ENCODE measurements at places on chromosomes 1 and 21.

GRCh38 chr1:161778522-161778921 is 12.4 kb downstream of the ATF6 start:
- no peak for DNase-seq

DNA sequence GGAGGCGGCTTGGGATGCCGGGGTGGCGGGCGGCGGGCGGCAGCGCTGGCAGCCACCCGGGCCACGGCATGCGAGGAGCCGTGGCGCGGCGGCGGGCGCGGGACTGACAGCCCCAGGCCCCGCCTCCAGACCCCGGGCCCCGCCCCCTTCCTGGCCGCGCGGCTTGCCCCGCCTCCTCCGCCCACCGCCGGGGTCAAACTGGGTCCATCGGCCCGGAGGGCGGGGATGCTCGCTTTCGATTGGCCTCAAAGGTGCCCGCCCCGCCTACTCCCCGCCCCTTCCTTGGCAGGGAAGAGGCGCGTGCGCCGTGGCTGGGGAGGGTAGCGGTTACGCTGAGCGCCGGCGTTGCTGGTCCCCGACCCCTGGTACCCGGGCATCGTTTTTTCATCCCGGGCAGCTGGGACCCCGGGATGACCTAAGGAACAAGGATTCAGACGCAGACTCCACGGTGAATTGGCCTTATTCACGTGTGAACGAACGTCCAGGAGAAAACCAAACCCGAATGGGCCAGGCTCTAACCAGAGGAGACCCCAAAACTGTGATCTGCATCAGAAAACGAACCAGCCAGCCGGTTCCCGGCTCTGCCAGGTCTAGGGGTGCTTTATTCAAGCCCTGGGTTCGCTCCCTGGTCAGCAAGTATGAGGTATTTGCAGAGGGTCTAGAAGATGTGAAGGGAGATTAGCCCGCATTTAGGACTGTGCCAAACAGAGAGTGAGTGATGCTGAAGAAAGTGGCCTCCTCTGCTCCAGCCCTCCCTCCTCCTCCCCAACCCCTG is 117.2 kb upstream of the GUCA2B start:
- peak; percentile 81 for DNase-seq

GRCh38 chr1:119771770-119772169 is 3.1 kb upstream of the HMGCS2 start:
- DNase-seq, result no peak

DNA sequence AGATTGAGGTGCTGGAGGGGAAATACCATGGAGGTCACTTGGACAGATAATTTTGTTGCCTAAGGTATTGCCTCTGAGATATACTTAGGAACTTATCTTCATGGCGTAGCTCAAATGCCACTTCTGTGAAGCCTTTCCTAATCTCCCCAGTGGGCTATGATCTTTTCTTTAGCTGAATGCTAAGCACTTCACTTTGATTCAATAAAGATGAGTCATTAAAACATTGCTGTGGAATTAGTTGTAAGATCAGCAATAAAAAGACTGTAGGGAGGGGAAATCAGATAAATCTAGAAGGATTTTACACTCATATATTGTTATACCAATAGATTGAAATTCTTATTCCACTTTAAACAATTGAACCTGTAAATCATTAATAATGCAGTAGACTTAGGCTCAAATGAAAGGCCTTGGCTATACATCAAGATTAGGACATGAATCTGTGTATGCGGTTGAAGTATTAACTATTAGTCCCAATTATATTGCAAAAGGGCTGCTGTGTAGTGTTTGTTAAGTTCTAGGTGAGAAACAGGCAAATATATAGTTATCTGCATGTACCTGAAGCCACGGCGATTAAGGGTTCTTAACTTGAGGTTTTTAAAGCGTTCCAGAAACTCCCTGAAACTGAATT is 19.2 kb upstream of the MAGOH start:
- DNase-seq, result no peak

DNA sequence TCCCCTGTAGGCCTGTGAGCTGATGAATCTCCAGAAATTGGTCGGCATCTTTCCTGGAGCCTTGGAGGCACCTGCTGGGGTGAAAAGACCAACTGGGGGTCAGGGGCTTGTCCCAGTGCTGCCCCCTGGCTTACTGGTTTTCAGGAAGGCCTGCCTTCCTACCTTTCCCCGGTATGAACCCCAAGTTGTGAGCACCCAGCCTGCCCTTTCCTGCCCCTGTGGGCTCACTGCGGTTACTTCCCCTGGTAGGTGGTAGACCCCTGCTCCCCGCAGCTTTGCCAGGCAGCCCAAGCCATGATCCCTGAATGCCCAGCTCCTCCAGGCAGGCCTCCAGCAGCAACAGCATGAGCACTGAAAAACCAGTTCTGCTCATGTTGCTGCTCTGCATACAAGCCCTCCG is 10.2 kb downstream of the DMRTB1 start:
- DNase-seq, result no peak

DNA sequence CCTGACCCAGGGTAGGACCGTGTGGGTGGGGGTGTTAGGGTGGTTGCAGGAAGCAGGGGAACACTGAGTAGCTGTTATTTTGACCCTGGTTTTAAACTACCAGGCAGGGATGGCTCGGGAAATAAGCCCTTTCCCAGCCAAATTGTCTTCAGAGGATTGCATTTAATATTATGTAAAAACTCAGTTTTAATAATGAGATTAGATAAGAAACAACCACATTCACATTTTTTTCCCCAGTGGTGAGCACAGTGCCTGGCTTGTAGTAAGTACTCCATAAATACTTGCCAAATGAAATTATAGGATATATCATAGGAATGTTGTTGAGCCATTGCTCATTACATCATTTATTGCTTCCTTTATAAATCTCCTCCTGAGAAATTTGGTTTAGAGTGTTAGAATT is 3.1 kb upstream of the ACP6 start:
- no peak for DNase-seq

GRCh38 chr1:91851130-91852010 is 34.6 kb downstream of the TGFBR3 start:
- DNase-seq, result no peak

DNA sequence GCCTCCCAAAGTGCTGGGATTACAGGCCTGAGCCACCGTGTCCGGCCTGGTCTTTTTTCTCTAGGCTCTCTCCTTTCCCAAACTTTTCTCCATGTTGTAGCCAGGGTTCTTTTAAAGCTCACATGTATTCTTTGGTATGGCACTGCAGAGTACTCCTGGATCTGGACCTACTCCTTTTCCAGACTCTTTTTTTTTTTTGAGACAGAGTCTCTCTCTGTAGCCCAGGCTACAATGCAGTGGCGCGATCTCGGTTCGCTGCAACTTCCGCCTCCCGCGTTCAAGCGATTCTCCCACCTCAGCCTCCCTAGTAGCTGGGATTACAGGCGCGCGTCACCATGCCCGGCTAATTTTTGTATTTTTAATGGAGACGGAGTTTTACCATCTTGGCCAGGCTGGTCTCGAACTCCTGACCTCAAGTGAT is 602 bp upstream of the MED18 start:
- no peak for DNase-seq

DNA sequence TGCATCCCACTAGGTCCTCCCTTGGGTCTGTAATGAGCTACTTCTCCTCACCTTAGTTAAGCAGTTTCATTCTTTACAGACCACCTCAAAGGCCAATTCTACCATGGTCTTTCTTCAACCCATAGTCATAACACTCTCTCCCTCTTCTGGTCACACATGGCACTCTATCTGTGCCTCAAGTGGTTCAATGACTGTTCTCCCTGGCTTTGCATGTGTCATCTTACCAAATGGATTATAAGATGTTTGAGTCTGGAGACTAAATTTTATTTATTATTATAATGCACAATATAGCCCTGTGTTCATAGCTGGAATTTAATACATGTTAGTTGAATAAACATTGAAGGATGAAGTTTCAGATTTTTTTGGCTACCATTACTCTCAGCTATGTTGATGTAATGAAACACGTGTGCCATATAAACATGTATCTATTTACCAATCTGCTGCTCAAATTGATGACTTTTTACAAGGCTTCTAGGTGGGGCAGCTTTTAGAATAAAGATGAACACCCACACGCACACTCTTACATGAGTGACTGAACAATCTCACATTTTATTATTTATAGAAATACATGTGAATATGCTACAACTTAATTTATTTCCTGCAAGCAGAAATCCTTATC is 102.1 kb downstream of the RUNX1 start:
- DNase-seq, result no peak

DNA sequence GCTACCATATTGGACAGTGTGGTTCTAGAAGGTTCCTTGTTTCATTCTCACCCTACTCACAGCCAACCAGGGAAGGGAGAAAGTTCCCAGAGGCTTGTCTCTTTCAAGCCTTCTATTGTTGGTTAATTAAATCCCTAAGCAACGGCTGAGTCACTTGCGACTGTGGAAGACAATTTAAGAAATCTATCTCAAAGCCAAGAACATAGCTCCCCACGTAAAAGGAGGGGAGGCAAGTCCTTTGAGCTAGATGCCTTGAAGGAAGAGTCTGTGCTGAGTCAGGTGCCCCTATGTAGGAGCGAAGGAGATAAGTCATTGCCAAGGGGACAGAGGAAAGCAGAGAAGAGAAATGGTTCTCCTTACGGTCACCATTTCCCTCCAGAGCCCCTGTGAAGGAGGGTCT is 79.4 kb upstream of the PPP2R5A start:
- DNase-seq, result no peak

DNA sequence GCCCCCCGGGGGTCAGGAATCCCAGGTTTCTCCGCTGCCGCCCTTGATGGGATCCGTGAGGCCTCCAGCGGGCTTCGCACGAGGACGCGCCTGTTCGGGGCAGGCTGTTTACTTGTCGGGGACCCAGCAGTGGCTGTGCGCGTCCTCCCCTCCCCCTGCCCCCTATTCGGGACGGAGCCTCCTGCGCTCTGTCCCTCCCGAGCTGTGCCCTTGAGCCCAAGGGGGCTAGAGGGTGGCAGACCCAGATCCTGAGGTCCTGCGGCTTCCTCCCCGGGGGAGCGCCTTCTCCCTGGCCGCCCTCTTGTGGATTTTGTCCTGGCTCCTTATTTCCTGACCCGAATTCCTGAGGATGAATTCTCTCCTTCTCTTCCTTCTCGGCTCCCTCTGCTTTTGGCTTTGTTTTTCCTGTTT is 38.4 kb downstream of the PIK3CD start:
- DNase-seq, result no peak

GRCh38 chr1:22100168-22100567 is 42.7 kb downstream of the WNT4 start:
- no peak for DNase-seq

GRCh38 chr1:62259551-62259950 is 59.7 kb downstream of the KANK4 start:
- DNase-seq, result no peak

DNA sequence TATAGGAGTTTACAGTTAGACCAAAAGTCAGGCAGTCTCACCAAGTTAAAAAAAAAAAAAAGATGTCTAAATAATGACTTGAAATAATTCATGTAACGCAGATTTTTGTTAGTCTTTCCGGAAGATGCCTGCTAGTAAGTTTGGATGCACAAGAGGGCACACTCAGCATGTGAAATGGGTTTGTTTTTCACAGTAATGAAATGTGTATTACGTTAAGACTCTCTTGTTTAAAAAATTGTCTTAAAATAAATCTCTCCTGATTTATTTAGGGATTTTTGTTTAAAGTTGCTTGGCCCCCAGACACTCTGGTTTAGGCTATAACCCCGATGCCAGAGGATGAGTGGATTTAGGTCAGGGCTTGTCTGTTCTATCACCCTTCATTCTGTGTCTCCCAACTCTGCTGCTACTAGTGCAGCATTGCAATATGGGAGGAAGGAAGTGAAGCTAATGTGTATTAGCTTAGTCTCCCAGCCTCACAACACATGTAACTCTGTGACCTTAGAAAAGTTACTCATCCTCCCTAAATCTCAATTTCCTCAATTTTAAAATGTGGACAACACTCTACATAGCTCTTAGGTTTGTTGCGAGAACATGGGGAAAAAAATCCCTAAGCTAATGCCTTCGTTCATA is 25.7 kb downstream of the CTH start:
- no peak for DNase-seq

Data from amniotic stem cell (primary cell).